ENCODE measurements at places on chromosomes 5 and 9.

- DNase-seq: no peak
Measured at GRCh38 chr5:157925786-157926671, 67.1 kb upstream of the CLINT1 start.

- DNase-seq: no peak
Measured at GRCh38 chr5:179271428-179271734, 73.9 kb downstream of the ADAMTS2 start.

DNA sequence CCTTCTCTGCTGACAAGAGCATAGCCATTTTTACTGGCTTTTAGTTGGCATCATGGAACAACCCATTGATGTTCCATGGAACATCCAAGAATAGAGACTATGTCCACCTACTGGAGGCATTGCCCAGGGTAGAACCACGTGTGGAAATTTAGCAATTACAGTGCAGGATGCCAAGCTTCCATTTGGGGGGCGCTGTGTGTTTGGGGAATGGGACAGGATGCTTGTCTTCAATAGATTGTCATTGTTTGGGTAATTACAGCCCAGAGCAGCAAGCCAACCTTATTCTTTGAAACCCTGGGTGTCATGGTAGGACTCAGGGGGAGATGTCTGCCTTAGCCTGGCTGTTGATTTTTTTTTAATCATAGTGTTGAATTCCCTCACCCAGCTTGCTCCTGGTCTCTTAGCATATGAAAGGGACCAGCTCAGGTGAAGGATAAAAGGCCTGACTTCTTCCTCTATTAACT, 171.1 kb downstream of the DOCK2 start:
- no peak for DNase-seq

- DNase-seq: no peak
Measured at GRCh38 chr9:117722108-117722761, 18.0 kb downstream of the TLR4 start.

GRCh38 chr9:123929177-123929869, 603 bp downstream of the DENND1A start:
- DNase-seq: no peak

GRCh38 chr5:122362361-122362760, 50.3 kb downstream of the SNCAIP start:
- no peak for DNase-seq

DNA sequence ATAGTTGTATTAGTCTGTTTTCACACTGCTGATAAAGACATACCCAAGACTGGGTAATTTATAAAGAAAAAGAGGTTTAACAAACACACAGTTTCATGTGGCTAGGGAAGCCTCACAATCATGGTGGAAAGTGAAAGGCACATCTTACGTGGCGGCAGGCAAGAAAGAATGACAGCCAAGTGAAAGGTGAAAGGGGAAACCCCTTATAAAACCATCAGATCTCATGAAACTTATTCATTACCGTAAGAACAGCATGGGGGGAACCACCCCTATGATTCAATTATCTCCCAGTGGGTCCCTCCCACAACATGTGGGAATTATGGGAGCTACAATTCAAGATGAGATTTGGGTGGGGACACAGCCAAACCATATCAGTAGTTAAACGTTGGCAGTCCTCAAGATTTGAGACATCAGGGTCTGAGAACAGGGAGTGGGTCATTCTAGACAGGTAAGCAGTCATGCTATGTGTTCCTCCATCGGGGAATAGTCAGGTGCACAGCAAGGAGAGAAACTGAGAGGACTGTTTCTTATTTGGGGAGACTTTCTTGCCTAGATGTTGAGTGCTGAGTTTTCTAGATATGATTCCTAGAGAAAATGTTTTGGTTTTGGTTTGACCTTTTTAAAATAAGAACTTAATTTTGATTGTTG, 45.8 kb upstream of the ENTREP1 start:
- DNase-seq: no peak

DNA sequence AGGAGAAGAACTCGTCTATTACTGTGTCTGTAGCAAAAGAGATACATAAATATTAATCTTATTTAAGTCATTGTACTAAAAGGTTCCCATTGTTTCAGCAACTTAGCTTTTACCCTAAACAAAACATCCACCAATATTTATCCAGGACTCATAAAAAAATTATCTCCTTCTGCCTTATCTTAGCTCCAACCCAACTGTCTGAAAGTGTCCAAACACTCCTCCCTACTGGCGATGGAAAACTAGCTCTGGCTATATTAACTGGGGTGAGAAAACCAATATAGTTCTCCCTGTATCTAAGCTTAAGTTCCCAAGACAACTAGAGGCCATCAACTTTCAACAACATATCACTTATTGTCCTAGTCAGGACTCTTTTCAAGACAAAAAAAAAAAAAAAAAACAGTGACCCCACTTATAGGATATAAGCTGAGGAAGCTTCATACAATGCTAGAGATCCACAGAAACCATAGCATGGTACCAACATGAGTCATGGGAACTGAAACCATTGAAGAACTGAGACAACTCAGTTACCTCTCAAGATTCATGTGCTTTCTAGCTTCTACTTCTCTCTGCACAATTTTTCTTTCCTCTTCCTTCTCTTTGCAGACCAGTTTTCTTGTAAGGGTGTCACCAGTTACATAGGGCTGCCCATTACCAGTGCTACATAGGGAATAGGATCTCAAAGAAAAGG, 150.7 kb upstream of the RASA1 start:
- DNase-seq: no peak

GRCh38 chr9:128828719-128829452, 708 bp downstream of the SPOUT1 start:
- DNase-seq: no peak

- no peak for DNase-seq
Measured at GRCh38 chr5:143275512-143276363, 127.7 kb downstream of the NR3C1 start.

- DNase-seq: peak; percentile 77
Measured at GRCh38 chr5:116442095-116442534, 132.5 kb downstream of the SEMA6A start.

GRCh38 chr5:121974261-121974660, 12.5 kb downstream of the SRFBP1 start:
- no peak for DNase-seq

- no peak for DNase-seq
Measured at GRCh38 chr9:14989811-14990210, 79.6 kb upstream of the FREM1 start.

DNA sequence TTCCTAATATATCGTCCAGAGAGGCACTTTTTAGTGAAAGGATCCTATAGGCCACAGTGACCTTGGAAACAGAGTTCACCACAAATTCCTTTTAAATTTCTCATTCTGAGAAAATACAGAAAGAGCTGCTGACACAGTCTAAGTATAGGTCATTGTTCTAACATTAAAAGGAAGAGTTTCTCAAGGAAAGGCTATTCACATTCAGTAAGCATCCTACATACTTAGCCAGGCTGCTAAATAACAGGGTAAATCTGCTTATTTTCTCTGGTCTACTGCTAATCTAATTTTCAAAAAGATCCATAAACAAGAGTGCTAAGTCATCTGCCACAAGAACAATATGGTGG, 313.7 kb downstream of the PDE4D start:
- no peak for DNase-seq

DNA sequence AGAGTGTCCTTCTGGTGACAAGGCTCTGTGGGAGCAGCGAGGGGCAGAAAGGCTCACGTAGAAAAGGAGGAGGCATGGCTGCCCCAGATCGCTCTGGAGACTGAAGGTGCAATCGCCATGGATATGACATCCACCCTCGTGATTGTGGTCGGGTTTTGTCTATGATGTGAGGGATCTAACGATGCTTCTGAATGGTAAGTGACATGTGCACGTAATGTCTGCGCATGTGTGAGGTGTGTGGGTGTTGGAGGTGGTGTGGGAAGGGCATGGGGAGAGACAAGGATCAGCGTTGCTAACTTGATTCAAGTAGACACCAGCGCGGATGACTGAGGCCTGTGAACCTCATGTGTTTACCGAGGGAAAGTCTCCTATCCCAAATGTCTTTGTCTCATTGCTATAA, 20.2 kb downstream of the IRX1 start:
- DNase-seq: no peak

- DNase-seq: no peak
Measured at GRCh38 chr5:126847826-126848251, 70.9 kb downstream of the LMNB1 start.

- no peak for DNase-seq
Measured at GRCh38 chr5:57780306-57780960, 297.8 kb upstream of the ACTBL2 start.

GRCh38 chr9:89095761-89096528, 82.7 kb downstream of the SHC3 start:
- no peak for DNase-seq

DNA sequence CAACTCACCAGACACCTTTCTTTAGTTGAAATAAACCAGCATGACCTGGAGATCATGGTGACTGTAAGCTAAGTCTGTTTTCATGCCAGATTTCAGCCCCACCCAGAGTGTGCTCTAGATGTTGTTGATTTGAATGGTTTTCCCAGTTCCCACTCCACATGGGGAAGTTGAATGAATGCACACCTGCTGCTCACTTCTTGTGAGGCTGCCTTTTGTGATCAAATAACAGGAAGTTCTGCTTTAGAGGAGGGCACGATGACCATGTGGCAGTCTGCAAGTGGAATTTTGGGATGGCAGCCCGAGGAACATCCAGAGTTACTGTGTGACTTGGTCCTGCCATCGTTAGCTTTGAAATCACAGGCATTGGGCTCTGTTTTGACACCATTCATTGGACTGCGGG, 18.7 kb downstream of the SLC46A2 start:
- DNase-seq: no peak

DNA sequence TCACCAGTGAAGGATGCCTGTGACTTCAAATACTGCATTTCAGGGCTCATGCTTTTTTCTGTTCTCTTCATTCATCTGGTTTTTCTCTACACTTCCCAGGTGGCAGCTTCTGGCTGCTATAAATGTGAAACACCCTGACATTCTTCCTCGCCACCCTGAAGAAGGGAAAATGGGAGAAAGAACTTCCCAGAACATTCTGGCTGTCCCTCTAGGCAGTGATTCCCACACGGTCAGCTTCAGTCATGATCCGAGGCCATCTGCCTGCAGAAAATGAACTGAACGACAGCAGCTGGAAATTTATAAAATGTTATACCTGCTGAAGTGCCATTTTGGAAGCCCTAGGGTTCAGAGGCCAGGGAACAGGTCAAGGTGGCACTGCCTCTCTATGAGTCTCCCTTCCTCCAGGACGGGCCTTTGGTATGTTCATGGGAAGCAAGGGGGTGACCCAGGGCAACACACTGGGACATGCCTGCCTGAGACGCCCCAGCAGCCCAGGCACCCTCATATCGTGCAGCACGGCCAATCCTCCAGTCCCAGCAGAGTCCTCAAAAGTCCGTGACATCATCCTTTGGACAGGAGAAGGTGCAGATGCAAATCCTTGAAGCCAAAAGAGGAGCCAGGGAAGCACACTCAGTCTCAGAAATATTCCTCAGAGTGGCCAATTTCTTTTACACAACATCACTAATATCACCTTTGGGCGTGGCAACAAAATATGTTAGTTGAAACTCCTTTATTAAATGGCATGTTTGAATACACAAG, 107.1 kb downstream of the SEMA5A start:
- no peak for DNase-seq

DNA sequence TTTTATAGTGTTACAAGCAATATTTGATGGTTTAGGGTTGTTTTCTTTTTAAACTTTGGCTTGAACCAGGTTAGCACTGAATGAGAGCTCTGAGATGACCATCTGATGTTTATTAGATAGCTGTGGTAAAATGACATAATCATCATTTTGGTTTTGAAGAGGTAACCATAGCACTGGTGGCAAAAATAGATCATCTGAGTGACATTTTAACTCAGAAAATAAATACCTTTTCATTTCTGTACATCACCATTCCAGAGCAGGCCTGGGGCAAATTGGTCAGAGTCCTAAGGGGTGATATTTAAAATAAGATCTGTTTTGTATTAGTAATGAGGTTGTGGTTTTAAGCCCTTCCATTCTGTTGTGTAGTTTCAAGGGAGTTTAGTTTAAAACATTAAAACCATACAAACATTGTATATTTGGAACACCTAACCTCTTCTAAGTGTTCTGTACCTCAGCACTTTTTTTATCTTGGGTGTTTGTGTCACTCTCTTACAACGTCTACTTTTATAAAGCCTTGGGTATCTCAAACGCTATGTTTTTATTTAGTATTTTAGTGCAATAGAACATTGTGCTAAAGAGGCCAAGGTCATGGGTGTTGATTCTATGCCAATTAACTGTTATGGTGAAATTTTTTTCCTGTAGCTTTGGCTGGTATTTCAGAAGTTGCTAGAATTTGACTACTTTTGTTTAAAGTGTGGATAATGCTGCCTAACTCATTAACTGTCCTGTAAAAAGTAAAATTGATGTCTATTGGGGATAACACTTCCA, 166.1 kb downstream of the CD180 start:
- no peak for DNase-seq

DNA sequence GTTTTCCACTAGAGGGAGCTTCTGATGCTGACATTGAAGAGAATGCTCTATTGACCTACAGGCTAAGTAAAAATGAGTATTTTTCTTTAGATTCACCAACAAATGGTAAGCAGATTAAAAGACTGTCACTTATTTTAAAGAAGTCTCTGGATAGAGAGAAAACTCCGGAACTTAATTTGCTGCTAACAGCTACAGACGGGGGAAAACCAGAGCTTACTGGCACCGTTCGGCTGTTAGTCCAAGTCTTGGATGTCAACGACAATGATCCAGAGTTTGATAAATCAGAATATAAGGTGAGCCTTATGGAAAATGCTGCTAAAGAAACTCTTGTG, 764 bp downstream of the PCDHA11 start:
- no peak for DNase-seq

DNA sequence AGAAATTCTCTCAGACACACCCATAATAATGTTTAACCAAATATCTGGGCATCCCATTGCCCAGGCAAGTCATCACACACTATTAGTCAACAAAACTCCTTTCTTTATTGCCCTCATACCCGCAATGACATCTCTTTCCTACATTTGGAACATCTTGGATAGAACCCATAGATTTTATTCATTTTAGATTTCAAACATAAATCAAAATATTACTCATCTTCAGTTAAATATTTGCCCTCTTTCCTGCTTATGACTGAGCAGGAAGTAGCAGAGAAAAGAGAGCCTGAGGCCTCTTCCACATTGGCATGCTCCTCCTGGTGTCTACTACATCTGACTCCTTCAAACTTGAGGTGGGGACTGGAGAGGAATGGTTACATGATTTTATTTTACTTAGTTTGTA, 592.0 kb downstream of the CHSY3 start:
- no peak for DNase-seq

DNA sequence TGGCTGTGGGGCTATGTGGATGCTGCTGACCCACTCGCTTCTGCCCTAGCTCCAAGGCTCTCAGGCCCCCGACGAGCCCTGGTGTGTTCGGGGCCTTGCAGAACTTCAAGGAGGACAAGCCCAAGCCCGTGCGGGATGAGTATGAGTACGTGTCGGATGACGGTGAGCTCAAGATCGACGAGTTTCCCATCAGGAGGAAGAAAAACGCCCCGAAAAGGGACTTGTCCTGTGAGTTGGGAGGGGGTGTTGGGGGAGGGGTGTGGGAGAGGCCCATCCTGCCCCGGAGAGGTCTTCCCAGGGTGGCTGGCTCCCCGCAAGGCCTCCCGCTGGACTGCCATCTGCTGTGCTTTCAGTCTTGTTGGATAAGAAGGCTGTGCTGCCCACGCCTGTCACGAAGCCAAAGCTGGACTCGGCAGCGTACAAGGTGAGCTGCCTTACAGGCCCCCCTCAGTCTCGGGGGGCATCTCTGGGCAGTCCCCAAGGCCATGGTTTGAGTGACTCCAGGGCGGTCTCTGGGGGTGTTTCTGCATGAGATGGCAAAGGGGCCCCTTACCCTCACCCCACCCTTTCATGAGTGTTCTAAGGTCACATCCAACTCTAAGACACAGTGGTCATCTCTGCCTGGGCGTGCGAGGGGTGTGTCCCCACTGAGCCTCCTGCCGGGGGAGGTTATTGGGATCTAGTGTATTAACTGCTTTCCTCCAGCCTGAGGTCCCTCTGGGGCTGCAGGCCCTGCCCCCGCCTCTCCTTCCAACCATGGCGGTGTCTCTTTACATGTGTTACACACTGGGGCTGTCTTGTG, 89.5 kb downstream of the PHF2 start:
- DNase-seq: no peak

Data from NCI-H446 (cell line).